ENCODE measurements at places on chromosomes 6 and 20.

DNA sequence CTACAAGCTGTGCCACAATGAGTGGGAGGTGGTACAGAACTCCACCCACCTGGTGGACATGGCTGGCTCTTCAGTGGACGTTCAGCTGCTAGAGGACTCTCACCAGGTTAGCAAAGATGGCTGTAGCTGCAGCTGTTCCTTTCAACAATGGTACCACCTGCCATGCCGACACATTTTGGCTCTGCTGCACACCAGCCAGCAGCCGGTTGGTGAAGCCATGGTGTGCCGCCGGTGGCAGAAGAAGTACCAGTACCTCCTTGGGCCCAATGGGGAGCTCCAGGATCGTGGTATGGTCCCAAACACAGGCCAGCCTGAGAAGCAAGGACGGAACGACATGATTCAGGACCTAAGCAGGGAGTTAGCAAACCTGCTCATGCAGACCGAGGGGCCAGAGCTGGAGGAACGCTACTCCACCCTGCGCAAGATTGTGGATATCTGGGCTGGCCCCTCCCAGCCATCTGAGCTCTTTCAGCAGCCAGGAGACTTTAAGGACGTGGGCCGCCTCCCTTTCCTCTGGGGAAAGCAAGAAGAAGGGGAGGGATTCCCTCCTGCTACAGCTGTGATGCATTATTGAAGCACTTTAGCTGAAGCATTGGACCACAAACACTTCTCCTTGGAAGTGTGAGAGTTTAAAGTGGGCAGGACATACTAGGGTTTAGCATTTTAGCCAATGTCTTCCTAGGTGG, 2.8 kb upstream of the ZSWIM1 start:
- no peak for DNase-seq

GRCh38 chr6:56349194-56349593, 101.8 kb upstream of the COL21A1 start:
- DNase-seq: no peak

DNA sequence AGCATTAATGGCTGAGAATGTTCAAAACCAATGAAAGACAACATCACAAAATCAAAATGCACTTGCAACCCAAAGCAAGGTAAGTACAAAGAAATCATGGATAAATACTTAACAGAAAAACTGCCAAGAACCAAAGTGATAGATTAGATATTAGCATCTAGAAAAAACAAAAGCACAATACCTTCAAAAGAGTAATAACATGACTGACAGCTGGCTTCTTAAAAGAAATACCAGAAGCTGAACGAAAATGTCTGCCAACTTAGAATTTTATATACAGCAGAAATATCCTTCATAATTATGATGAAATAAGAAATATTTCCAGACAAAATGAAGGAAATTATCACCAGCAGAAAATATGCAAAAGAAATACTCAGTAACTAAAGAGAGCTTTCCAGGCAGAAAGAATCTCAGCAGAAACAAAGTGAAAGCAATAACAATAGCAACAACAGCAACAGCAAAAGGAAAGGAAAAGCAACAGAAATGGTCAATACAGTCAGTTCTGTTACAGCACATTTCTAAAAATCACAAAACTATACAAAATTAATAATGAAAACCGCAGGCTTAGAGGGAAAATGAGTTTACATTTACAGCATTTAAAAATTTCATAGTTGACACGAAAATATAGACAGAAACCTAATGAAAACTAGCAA, 121.5 kb upstream of the MAN1A1 start:
- DNase-seq: no peak

GRCh38 chr6:13362412-13362811, 34.1 kb upstream of the TBC1D7 start:
- DNase-seq: no peak

GRCh38 chr6:40427196-40427595, 160.0 kb downstream of the LRFN2 start:
- no peak for DNase-seq

GRCh38 chr6:43338243-43338642, 29.6 kb upstream of the CRIP3 start:
- DNase-seq: no peak

GRCh38 chr20:440148-440547, 22.2 kb downstream of the TBC1D20 start:
- DNase-seq: no peak

DNA sequence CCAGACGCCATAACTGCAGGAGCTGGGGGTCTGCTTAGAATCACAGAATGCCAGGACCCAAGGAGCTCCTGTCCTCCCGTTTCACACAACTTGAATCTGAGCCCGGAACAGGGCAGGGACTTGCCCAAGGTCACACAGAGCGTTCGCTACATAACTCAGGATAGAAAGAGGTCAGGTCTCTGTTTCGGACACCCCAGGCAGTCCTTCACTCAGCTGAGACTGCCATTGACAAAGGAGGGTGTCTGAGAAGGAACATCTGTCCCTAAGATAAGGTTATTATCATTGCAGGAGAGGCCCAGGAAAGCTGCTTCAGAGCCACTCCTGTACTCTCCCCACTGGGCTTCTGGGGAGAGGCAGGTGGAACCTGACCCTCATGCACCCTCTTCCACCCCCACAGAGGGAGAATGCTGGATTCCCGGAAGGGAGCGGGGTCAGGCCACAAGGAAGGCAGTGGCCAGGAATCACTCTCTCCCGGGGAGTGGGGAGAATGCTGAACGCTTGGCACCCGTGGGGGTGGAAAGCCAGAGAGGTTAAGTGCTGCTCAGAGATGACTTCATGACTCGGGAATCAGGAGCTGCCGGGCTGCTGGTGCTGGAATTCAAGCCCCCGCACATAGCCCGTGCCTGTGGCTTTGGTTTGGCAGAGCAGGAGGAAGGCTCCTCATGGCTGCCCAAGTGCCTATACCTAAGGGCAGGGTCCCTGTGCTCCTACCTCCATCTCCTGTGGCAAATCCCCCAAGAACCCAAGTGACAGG, 10.7 kb downstream of the SDC4 start:
- no peak for DNase-seq

DNA sequence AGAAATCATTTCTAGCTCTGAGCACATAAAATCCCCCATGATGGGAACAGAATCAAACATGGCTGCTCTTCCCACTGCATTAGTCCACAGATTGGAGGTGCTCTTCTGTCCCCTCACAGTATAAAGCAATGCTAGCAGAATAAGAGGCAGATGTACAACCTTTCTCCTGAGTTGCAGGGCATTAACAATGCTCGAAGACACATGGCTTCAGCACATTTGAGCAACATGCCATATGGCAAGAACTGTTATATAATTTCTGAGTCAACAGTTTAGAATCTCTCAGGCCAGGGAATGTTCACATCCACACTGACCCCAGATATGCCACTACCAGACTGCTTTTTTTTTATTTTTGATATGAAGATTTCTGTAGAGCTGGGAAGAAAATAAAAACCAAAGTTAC, 119.6 kb downstream of the KIF13A start:
- DNase-seq: no peak

GRCh38 chr6:95576998-95577303, 384 bp upstream of the MANEA start:
- DNase-seq: no peak

GRCh38 chr6:43801495-43802181, 31.6 kb downstream of the VEGFA start:
- no peak for DNase-seq

DNA sequence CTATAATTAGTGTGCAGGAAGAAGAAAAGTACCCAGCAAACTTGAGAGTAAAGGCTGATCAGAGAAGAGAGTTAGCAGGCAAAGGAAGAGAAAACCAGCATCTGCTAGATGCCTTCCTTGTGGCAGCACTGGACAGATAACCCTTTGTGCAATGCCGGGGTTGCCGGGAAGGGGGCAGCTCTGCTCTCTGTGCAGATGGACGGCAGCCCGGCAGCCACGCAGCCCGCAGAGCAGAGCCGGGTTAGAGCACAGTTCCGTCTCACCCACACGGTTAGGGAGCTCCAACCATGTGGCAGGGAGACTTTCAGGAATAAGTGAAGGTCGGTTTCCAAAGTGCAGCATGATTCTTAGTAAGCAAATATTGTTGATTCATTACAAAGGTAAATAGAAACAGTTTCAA, 80.0 kb upstream of the RPS6KA2 start:
- no peak for DNase-seq

DNA sequence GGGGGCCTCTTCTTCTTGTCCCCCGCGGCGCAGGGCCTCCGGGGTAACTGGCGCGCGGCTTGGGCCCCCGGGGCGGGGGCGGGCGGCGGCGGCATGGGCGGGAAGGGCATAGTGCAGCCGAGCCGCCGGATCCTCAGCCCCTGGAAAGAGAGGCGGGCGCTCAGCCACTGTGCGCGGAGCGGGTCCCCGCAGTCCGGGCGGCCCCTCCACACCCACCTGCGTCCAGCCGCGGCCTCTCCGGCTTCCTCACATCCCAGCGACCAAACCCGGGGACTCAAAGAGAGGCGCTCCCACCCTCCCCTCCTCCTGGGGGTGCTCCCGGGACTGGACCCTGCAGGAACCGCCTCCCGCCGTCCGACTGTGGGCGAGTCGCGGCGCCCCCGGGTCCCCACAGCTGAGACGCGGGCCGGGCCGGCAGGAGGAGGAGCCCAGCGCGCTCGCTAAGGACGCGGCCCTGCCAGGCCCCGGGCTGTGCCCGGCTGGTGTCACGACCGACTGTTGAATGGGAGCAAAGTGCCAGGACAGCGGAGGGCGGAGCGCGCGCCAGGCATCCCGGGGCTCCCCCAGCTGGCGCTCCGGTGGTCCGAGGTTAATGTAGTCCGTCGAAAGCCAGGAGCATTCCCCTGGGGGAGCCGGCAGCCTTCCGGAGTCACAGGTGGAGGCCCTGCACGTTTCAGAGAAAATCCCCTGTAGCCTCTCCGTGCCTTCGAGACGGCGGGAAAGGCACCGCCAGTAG, at the start of gene PRR18:
PRR18 (minus strand) TSS at position 360 of the 736 bp plus-strand sequence; CDS start at position 110, 250 bp downstream.
- no peak for DNase-seq

- DNase-seq: no peak
Observed at GRCh38 chr20:219290-220115, 7.6 kb upstream of the DEFB129 start.

- DNase-seq: no peak
Observed at GRCh38 chr6:97009781-97010492, 85.4 kb downstream of the KLHL32 start.

GRCh38 chr20:21435576-21435975, 38.2 kb upstream of the NKX2-4 start:
- no peak for DNase-seq

GRCh38 chr6:163999475-164000125, 585.1 kb downstream of the QKI start:
- DNase-seq: no peak

GRCh38 chr6:99613409-99613704, 6.7 kb downstream of the PRDM13 start:
- DNase-seq: no peak

DNA sequence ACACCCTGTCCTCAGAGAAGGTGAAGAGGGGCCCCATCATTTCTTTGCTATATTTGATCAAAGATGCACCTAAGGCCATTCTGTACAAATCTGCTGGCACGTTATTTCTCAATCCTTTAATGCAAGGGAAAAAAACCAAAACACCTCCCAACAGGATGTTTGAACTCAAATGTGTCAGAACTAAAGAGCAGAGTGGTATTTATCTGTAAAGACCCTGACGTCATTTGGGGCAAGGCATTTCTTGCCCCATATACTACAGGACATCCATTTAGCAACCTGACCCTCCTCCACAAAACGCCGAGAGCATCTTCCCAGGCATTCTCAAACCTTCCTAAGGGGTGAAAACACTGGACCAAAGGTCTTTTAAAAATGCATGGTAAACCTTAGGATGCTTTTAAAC, 50.8 kb downstream of the ZMYND8 start:
- DNase-seq: no peak

GRCh38 chr6:10999994-11000393, 44.1 kb downstream of the ELOVL2 start:
- no peak for DNase-seq

- DNase-seq: no peak
Observed at GRCh38 chr6:154478021-154478700, 32.3 kb downstream of the CNKSR3 start.

DNA sequence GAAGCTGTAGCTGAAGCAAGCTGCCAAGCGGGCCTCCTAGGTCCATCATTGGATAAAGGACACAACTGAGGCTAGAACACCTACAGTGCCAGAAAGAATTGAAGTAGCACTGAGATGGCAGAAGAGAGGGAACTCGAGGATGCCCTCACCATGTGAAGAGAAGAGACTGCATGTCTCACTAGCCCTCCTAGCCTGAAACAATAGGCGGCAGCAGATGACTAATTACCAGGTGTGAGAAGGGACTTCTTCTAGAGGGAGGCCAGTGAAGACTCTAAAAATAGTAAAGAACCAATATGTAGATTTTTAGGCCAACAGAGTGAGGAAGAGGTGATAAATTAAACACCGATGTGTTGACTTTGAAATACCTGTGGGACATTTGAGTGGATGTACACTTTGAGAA, 50.3 kb downstream of the LGSN start:
- DNase-seq: no peak

GRCh38 chr20:5126512-5127203, at the start of gene CDS2:
TSS of gene CDS2 (plus strand) at chr20:5127008. CDS start at chr20:5127093, 85 bp downstream.
- peak; percentile 100 for DNase-seq

DNA sequence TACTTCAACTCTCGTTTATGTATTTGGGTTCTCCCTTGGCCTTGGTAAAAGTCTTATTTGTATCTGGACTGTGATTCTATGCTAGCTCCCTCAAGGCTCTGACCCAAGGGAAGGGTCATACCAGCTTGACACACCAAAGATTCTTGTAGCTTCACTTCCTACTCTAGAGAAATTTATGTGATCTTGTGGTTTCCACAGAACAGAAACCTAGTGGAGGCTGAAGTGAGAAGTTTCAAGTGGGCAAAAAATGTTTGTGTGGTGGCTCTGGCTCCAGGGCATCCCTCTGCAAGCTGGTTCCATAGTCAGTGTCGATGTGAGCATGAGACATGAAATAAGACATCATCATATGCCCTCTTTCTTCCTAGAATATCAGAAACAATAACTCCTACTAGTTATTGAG, 48.1 kb upstream of the TNFRSF21 start:
- DNase-seq: no peak

GRCh38 chr6:135972150-135972549, 120.6 kb downstream of the PDE7B start:
- DNase-seq: no peak

- DNase-seq: no peak
Observed at GRCh38 chr6:53412021-53412715, 63.4 kb upstream of the ELOVL5 start.

DNA sequence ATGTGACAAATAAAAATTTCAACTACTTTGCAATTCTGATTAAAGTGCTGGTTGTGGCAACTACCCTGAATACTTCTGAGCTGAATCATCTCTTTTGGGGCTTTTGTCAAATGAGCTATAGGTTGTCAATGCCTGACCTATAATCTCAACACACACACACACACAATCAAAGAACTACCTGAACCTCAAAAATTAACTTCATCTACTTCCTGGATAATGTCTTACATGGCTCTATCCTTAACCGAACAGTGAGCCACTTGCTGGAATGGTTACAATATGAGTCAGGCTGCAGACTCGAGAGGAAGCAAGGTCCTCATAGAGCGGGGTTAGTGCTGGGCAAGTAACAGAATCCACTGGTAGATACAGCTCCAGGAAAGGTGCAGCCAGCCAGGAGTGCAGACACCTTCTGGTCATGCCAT, 70.6 kb upstream of the DST start:
- no peak for DNase-seq
